Sciatic nerve (tissue), 2 donors: ENCODE measurements at places on chromosomes 5 and 9. TPM values are rescaled to one million over a fixed set of nuclear protein-coding genes. Genes with fewer than 3 reads are reported as not detected.

Gene BNC2
- 196 TPM for total RNA-seq

GRCh38 chr5:115683081-115683480 is 57.2 kb upstream of the TMED7 start:
- no peak for DNase-seq

Gene SIT1
- total RNA-seq, result 0.67 TPM

GRCh38 chr9:114606068-114606467 is 5.0 kb upstream of the TMEM268 start:
- DNase-seq, result no peak

DNA sequence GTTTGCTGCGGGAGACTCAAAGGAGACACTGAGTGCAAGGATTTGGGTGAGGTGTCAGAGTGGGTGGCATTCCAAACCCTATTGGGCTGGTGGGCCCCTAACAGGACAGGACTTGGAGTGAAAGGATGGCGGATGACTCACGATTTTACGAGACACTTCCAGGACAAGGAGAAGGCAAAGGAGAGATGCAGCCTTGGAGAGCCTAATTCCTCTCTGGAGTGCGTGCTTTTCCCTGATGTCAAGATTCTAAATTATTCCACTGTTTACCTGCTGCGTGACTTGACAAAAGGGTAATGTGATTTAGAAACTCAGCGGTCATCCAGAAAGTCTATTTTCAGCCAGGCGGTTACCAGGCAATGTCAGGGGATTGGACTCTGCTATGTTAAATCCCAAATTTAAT is 41.6 kb upstream of the CD180 start:
- no peak for DNase-seq

- DNase-seq, result peak; percentile 74
These were observed 603 bp downstream of the TMEM268 start for GRCh38 chr9:114611516-114612271.

DNA sequence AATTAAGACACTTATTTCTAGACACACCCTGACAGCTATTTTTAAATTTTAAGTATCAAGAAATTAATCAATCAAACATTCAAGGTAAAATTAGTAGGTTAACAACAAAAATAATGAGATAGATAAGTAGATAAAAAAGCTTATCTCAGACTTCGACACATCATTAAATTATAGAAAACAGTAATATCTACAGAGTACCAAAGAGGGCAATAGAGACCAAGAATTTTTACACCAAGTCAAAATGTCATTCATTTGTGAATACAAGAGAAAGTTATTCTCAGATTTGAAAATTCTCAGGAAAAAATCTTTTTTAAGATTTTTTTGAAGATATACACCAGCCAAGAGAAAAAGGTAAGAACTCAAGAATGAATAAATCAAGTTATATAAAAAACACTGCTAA is 445.6 kb downstream of the ACTL7B start:
- no peak for DNase-seq

- DNase-seq, result no peak
These were observed 16.8 kb upstream of the PHYKPL start for GRCh38 chr5:178249191-178249989.

DNA sequence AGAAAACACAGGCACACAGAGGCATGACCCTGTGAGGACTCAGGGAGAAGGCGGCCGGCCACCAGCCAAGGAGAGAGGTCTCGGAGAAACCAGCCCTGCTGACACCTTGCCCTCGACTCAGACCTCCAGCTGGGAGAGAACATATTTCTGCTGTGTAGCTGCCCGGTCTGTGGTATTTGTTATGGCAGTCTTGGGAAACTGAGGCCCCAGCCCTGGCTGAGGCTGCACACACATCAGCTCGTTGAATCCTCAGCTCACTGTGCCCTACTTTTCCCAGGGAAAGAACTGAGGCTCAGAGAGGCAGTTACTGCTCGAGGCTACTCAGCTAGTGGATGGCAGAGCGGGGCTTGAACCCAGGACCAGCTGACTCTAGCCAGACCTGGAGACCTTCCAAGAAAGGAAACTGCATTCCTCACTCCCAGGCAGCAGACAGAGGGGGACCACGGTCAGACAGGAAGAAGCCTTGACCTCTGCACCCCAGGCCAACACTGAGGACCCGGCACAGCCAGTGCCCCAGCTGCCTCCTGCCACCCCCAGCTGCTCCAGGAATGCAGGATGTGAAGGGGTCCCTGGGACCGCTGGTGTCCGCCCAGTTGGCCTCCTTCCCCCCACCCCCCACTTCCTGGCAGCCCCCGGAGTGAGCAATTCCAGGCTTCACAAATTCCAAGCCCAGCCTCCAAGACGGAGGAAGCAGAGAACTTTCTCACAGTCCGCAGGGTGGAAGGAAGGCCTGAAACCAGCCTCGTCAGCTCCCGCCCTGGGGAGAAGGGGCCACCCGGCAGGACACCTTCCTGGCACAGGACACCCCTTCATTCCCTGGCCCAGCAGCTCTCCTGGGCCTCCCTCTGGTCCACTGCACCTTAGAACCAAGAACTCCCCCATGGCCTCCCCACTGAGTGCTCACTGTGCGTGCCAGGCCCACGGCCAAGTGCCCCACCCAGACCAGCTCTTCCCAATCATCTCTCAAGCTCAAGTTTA is 69.9 kb downstream of the LRSAM1 start:
- DNase-seq, result peak; percentile 61

Gene SLC27A6
- 57.2 TPM for total RNA-seq

GRCh38 chr5:80884929-80885328 is 75.2 kb upstream of the RASGRF2 start:
- DNase-seq, result no peak

Gene FBP2
- not detected for total RNA-seq

Gene GRXCR2
- total RNA-seq, result not detected

DNA sequence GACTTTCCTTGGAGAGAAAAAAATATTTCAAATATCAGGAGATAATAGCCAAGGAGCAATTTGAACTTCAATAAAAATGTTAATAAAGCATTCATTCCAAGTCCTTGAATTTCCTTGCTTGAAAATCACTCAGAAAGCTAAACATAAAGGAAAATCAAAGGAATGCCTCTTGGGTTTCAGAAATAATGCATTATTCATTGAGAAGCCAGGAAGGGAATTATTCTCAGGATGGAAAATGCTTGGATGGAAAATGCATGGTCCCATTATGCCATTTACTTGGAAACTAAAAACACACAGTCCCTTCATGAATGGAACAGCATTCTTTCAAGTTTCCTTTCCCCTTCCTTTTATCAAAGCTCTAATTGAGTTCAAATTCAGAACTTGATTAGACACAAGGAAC is 160.9 kb downstream of the LPAR1 start:
- no peak for DNase-seq

- no peak for DNase-seq
These were observed 19.3 kb upstream of the ADAM19 start for GRCh38 chr5:157594675-157595459.

DNA sequence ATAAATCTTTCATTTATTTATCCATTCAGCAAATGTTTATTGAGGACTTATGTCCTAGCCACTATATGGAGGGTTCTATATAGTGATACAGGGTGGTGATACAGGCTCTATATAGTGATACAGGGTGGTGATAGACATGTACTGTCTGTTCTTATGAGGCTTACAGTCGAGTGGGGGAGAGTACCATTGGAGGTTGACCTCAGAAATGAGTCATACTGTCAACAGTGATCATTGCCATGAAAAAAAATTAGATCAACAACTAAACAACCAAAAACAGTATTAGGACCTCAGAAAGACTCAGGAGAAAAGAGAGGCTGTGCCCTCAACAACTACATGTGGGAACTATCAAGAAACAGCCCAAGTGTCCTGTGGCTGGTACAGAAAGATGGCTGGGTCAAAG is 22.0 kb downstream of the PAPPA start:
- DNase-seq, result no peak

DNA sequence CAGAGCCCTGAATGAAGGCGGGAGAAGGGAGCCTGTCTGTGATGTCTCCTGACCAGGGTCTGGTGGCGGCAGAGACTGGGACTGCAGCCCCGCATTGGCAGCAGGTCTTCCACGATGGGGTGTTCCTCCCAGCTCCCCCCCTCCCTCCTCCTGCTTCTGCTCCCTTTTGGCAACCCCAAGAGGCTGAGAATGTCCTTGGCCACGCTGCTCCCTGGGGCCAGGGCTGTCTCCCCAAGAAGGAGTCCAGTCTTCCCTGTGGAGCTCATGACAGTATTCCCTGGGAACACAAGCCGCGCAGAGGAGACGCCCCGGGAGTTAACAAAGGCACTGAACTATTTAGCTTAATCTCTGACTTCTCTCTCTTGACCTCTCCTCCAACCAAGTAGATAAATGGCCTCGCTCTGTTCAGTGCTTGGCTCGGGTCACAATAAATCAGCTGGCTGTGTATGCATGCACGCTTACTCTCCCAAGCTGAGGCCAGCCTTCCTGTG is 84.0 kb upstream of the NEURL1B start:
- DNase-seq, result no peak

- DNase-seq, result no peak
These were observed 2.0 kb upstream of the APC start for GRCh38 chr5:112735702-112736101.

DNA sequence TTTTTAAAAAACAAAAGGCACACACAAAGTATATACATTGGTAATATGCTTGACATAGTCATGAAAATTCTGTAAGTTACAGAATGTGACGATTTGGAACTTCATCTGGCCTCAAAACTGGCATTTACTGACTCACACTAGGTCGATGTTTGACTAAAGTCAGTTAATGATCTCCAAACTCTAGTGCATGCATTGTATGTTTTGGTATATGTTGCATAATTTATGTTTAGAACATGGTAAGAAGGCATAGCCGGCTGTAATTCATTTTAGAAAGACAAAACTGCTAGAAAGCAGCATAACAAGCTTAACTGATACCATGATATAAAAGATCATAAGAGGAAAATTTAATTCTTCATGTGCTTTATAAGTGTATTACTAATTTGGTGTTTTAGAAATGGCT is 58.6 kb upstream of the RICTOR start:
- DNase-seq, result no peak

DNA sequence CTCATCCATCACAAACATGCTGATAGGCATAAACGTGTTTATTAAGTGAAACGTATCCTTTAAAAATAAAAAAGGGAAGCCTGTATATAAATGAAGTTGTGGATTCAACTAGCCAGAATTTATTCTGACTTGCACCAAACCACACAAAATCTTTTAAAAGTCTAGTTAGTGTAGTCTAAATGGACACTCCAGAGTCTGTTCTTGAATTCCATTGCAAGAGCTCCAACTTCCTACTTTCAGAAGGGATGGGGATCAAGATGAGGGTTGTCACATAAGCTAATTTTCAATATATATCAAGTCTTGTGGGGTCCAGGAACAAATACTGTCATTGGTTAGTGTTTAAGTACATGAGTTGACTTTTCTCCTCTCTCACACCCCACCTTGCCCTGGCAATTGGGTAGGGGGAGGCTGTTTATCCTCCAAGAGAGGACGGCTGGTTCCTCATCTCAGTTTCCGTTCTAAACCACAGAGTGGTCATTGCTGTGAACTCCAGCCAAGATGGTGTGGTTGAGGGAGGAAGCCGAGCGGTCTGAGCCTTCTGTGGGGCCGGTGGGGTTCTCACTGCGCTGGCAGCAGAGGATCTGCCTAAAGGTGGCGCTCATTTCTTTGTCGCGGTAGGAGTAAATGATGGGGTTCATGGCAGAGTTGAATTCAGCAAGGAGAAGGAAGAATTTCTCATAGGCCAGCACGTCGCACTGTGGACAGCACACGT is 163.2 kb downstream of the LPAR1 start:
- DNase-seq, result peak; percentile 66

- no peak for DNase-seq
These were observed 76.1 kb downstream of the HRH2 start for GRCh38 chr5:175734016-175734415.

DNA sequence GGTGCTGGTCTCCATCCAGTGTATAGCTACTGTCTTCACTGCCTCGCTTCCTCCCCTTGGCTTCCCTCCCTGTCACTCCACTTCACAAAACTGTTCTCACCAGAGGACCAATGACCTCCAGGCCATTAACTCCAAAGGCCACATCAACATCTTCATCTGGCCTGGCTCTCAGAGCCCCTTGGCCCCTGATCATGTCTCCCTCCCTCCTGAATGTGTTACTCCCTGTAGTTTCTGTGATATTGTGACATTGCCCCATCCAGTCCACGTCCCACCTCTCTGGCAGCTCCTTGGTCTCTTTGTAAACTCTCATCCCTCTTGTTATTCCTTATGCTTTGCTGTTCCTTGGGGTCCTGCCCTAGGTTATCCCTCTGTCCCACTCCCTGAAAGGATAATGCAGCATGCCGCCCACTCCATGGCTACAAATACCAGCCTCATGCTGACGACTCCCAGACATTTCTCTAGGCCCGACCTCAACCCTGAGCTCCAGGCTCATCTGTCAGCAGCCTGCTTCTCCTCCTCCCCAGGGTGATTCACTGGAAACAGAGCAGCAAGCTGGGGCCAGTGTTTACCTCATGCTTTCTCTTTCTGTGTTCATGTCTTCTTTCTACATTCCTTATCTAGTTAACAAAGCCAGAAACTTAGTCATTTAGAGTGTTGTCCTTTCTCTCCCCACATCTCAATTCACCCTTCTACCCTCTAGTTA is 312.2 kb downstream of the SPOCK1 start:
- DNase-seq, result no peak

- peak; percentile 4 for DNase-seq
These were observed 20.3 kb downstream of the TMOD1 start for GRCh38 chr9:97521576-97522333.

DNA sequence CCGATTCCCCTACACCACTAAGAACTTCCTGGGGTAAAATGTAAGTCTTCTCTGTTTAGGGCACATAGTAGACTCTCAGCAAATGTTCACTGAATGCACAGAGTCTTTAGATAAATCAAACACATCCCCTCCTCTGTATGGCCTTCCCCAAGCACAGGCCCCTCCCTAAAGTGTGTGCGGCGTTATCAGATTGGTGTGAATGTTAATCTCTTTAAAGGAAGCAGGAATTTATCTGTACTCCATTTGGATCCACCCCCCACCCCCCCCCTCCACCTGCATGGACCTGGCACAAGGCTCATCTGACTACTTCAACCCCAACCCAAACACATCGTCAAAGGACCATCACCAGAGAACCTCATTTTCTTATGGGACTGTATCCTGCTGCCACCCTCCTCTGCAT is 6.3 kb downstream of the PCDH1 start:
- no peak for DNase-seq
